ENCODE measurements at places on chromosomes 7 and 10.
A peak's percentile ranks its signal among the peaks of the same experiment; 100 is the strongest.

DNA sequence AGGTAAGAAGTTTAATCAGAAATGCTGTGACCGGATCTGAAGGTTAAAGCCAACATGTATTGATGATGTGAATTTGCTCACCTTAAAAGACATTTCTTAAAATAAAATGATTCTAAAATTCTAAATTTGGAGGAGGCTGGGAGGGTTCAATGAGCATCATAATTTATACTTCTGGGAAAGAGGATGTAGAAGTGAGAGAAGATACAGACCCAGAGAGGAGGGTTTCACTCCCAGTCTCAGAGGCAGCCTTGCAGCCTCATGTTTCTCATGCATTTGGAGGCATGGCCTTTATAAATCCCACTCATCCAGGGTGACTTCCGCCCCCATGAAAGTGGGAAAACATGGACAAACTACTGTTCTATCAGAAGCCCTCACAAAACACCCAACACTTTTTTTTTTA is 305.6 kb upstream of the PITRM1 start:
- DNase-seq, result no peak

DNA sequence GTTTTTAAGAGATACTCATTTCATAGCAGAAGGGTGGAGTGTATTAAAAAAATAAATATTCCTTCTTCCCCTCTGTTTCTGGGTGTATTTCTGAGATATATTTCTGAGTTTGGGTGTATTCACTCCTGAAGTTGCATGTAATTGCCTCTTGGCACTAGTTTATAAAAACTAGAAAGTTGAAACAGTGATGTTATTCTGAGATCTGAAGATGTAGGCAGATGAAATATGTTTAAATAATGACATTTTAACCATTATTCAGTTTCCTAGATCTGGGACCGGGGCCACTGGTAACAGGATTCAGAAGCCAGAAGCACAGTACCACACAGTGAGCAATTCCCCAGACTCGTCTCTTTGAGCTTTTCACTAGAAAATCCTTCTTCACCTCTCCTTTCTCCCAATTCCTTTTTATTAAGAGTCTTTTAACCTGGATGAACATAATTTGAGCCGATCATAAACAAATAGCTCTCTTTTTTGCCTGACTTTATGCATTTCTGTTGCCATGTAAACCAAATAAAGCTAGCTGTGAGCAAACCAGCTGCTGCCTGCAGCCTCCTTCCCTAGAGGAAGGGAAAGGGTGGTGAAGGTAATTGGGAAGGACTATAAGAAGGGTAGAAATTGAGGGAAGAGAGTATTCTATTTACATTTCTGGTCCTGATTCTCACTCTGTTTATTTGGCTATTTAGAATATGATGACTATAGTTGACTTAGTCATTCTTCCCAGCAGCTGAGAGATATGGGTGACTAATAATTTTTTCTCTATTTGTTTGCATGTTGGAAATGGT is 101.8 kb upstream of the STRIP2 start:
- DNase-seq, result no peak

DNA sequence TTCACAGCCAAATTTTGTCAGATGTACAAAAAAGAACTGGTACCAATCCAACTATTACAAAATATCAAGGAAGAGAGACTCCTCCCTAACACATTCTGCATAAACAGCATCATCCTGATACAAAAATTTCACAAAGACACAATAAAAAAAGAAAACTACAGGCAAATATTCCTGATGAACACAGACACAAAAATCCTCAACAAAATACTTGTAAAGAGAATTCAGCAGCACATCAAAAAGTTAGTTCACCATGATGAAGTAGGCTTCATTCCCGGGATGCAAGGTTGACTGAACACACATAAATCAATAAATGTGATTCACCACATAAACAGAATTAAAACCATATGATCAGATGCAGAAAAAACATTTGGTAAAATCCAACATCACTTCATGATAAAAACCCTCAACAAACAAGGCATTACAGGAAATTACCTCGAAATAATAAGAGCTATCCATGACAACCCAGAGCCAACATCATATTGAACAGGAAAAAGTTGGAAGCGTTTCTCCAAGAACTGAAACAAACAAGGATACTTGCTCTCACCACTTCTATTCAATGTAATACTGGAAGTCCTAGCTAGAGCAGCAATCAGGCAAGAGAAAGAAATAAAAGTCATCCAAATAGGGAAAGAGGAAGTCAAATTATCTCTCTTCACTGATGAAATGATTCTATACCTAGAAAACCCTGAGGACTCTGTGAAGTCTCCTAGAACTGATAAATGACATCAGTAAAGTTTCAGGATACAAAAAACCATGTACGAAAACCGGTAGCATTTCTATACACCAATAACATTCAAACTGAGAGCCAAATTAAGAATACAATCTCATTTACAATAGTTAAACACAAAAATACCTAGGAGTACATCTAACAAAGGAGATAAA is 223.1 kb downstream of the REEP3 start:
- DNase-seq, result no peak

DNA sequence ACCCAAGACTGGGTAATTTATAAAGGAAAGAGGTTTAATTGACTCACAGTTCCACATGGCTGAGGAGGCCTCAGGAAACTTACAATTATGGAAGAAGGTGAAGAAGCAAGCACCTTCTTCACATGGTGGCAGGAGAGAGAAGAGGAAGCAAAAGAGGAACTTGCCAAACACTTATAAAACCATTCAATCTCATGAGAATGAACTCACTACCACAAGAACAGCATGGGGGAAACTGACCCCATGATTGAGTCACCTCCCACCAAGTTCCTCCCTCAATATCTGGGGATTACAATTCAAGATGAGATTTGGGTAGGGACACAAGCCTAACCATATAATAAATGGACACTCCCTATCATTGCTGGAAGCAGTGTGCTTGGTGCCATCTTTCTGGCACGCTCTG is 506.3 kb downstream of the CALN1 start:
- no peak for DNase-seq

GRCh38 chr10:58269782-58270290 is 874 bp downstream of the CISD1 start:
- no peak for DNase-seq

GRCh38 chr10:4678023-4678950 is 147.7 kb upstream of the AKR1E2 start:
- no peak for DNase-seq

DNA sequence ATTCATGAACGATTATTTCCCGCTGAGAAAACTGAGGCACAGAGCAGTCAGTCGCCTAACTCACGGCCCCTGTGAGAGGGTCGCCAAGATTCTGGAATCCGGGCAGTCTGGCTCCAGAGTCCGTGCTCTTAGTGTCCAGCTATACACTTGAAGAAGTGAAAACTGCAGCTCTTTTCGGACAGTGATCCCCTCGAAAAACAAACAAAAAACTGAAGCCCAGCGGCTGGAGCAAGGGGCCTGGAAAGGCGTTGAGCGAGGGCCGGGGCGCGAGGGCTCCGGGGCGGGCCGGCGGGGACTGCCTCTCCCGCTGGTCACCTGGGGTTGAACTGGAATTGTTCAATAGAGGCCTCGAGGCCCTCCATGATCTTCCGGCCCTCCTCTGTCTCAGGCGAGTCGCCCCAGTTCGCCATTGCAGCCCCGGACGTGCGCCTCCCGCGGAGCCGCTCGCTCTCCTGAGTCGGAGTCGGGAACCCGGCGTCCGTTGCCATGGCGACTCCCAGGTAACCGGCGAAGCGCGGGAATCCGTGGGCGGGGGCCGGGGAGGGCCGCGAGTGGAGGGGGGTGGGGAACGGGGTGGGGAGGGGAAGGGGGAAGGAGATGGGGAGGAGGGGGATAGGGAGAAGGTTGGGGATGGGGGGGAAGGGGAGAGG is 881 bp downstream of the C10orf67 start:
- peak; percentile 82 for DNase-seq

GRCh38 chr10:30758338-30758737 is 128.8 kb upstream of the LYZL2 start:
- DNase-seq, result no peak

DNA sequence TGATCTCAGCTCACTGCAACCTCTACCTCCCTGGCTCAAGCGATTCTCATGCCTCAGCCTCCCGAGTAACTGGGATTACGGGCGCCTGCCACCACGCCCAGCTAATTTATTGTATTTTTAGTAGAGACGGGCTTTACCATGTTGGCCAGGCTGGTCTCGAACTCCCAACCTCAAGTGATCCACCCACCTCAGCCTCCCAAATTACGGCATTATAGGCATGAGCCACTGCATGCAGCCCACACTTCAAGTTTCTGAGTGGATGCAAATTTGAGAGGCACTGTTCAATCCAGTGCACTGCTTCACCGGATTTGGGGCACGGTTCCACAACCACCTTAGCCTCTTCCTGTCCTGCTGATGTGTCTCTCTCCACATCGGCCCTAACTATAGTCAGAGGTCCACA is 16.5 kb downstream of the CNPY1 start:
- DNase-seq, result no peak

DNA sequence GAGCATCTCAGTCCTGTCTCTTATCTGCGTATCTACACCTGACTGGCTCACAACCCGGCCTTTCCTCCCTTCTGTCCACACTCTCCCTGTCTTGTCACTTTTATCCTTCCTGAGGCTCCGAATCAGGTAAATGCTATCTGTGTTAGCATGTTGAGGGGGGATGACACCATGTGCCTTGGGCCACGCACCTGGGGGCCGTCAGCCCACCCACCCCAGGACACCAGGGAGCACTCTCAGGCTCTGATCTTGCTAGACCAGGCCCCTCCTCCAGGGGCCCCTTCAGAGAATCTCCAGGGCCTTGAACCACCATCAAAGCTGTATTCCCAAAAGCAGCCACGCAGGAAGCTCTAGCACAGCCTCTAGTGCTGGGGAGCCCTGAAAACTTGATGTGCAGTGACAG is 278.7 kb upstream of the SHH start:
- no peak for DNase-seq

GRCh38 chr10:44924261-44925040 is 13.3 kb downstream of the TMEM72 start:
- DNase-seq, result no peak

DNA sequence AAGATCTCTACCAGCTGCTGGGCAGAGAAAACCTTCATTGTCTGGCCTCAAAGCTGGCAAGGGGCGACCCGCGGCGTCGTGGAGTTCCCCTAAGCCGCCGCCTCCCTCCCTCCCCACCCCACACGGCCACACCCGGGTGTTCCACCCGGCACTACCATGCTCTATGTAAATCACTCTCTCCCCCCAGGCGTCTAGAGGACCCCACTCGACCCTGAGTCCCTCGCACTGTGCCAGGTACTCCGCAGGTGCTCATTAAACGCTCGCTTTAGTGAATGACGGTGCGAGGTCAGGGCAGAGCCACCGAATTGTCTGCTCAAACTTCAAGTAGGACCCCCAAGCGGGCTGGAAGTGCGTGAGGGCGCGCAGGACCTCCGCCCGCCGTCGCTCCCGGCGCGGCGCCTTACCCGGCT is 628 bp downstream of the PARP12 start:
- DNase-seq, result peak; percentile 37

GRCh38 chr10:49243610-49244283 is 55.2 kb upstream of the C10orf71 start:
- no peak for DNase-seq

DNA sequence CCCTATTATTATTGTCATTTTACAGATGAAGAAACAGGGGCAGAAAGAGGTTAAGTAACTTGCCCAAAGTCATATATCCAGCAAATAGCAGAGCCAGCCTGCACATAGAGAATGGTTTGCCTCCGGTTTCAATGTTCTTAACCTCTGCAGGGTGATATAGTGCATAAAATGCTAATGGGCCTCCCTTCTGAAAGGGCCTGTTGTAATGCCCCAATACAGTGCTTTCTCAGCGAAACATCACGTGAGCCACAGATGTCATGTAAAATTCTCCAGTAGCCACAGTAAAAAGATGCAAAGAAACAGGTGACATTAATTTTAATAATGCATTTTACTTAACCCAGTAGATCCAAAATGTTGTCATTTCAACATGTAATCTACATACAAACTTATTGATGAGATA is 38.1 kb downstream of the LRGUK start:
- no peak for DNase-seq

DNA sequence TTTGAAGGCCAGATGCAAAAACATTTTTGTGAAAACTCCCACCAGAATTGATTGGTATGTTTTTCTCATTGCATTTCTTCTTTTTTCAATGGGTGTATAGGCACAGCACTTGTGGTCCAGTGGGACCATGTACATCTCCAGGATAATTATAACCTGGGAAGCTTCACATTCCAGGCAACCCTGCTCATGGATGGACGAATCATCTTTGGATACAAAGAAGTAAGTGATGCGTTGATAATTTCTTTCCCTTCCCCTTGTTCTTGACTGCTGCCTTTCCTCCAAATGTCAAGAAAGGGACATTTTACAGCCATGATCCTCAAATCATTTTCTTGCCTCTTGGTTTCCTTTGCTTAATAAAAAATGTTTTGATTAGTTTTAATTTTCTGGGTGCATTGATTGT is 331.5 kb downstream of the PLXDC2 start:
- DNase-seq, result no peak

DNA sequence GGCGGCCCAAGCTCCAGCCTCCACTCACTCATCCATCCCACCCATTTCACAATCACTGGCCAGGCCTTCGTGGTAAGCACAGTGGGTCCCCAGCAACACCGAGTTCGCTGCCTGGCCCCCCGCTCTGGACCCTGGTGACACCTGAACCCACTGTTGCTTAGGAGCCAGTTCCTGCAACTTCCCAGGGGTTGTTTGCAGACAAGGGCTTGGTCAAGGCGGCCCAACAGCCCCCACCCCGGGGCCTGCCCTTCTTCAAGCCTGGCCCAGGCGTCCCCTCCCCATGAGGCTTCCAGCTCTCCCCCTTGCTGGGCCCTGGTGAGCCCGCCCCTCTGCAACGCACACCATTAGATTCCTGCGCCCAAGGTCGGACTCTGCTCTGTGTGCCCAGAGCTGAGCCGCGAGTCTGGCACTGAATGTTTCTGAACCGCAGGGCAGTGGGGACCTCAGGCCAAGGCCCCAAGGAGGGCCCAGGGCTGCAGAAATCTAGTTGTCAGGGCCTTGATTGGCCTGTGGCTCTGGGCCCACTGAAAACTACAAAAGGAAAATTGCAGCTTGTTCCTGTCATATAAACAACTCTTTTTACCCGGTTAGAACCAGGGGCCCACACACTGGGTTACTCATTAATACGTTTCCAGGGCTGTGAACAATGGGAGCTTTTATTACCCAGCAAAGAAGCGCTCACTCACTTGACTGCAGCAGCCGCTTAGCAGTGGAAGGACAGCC is 2.1 kb upstream of the COX19 start:
- no peak for DNase-seq

- no peak for DNase-seq
Measured at GRCh38 chr7:35905555-35905954, 104.7 kb downstream of the SEPTIN7 start.

GRCh38 chr7:133812877-133813276 is 314.3 kb upstream of the LRGUK start:
- DNase-seq, result no peak

GRCh38 chr10:13732465-13732881 is 145.7 kb downstream of the PRPF18 start:
- no peak for DNase-seq

- no peak for DNase-seq
Measured at GRCh38 chr10:47039562-47039913, 128.3 kb downstream of the PTPN20 start.

DNA sequence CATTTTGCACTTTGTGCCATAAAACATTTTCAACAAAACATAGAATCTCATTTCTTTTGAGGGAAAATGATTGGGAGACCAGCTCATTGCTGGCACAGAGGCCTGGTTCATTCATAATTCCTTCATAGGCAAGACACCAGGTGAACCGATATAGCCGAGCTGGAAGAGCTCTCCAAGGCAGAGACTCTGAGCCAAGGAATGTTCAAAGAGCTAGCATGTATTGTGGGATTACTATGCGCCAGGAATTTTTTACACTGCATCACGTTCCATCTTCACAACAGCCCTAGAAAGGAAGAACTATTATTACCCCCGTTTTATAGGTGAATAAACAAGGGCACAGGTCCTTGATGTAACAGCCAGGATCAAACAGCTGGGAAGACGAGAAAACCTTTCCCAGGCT is 2.1 kb upstream of the IL6 start:
- DNase-seq, result no peak

Measured in ovary (tissue), 10 donors.